Stimulated activated CD8-positive, alpha-beta memory T cell treated with anti-CD3 and anti-CD28 coated beads, Interleukin-7, amount 100 ng/mL, for 48 hours (primary cell): ENCODE measurements at places on chromosomes 4 and X.

GRCh38 chr4:88964450-88964849 lies 92.5 kb downstream of the FAM13A start:
- peak; percentile 0 for DNase-seq

- peak; percentile 32 for DNase-seq
Measured at GRCh38 chr4:128061566-128062536, 739 bp downstream of the LARP1B start.

- DNase-seq: no peak
Measured at GRCh38 chr4:165440415-165441158, 61.8 kb downstream of the CPE start.

DNA sequence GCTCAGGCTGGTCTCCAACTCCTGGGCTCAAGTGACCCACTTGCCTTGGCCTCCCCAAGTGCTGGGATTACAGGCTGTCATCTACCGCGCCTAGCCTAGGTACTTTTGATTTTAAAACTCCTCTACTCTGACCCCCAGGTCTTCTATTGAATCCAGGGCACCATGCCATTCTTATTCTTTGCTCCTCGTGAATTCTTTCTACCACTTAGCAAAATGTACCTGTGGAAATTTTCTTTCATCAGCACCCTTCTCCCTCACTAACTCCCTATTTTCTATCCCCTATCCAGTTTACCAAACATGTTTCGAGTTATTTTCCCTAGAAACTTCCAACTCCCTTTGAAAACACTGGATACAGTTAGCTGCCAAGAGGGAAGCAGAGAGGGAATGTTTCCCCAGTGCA lies 60.0 kb upstream of the RAPGEF2 start:
- DNase-seq: no peak

GRCh38 chr4:169024762-169025161 lies 14.7 kb upstream of the CBR4 start:
- no peak for DNase-seq

GRCh38 chr4:126768338-126768737 lies 864.4 kb upstream of the INTU start:
- DNase-seq: no peak

DNA sequence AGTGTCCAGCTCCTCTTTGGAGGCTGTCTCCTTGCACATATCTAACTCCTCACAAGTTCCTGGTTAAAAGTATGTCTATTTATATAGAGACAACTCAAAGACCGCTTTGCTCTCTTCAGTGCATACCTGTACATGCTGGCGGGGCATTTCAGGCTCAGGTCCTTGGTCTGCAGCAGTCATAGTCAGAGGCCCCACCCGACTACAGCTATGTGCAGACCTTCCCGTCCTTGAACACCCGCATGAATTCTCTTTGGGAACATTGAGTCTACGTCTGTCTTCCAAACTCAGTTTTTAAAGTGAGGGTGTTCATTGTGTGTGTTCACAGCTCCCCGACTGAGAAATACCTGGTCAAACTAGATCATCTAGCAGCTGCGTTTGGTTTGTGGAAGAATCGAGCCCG lies 4.2 kb downstream of the BCOR start:
- DNase-seq: no peak
